Stimulated activated CD8-positive, alpha-beta memory T cell treated with anti-CD3 and anti-CD28 coated beads, Interleukin-12 subunit alpha, Interleukin-12 subunit beta, amount 100 ng/mL, for 1 hour (primary cell): ENCODE measurements at places on chromosomes 4 and X.

DNA sequence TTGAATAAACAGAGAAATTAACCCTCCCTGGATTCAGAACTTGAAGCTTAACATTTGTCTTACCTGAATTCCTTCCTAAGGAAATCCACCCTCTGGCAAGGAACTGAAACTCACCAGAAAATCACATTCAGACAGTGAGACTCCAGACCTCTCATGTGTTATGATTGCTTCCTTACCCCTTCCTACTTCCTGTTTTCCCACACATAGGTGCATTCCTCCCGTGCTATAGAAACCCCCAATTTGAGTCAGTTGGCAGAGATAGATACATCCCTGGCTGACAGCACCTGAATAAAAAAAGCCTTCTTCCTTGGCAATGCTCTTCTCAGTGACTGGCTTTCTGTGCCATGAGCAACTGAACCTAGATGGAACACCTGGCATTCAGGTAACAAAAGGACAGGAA is 157.0 kb upstream of the SMIM31 start:
- no peak for DNase-seq

DNA sequence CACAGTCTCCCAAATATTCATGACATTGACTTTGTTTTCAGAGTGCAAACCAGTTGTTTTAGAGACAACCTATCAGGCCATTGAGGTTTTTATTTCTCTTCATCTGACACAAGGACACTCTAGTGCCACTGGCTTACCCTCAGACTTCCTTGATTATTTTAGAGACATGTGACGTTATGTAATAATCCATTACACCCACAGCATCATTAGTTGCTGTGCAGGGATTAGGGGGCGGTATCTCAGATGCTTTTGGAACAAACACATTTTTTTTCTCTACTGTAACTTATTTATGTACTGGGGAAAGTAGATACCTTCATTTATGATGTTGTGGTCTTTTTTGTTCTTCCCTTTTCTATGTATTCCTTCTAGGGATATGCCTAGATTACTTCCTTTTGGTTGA is 2293.1 kb downstream of the PCDH7 start:
- DNase-seq = no peak

DNA sequence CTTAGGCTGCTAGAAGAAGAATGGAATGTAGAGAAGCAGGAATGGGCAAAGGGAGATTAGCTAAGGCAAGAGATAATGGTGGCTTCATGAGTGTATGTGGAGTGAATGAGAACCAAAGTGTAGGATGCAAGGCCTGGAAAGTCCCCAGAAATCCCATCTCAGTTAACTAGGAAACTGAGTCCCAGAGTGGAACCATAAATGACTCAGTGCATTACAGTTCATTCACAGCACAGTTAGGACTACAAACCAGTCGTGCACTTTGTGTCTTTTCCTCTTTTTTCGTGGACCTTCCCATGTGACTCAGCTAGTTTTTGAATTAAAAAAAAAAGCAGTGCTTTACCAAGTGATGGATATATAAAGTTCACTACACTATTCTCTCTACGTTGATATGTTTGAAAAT is 27.7 kb upstream of the REST start:
- no peak for DNase-seq

GRCh38 chrX:21764008-21764407 is 6.1 kb upstream of the SMPX start:
- DNase-seq = no peak

DNA sequence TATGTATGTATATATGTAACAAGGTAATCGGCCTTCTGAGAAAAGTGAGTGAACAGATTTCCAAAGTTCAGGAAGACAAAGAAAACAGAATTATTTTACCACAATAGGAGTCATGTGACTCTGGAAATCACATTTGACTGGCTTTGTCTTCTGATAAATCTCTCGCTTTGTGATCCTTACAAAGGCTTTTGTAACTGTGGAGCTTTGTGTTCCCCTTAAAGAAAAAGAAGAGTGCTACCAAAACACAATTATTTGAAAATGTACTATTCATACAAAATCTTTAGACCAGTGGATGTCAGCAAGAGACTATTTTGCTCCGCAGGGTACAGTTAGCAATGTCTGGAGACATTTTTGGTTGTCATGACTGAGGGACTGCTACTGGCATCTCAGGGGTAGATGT is 238.8 kb downstream of the LDB2 start:
- no peak for DNase-seq

GRCh38 chrX:123190096-123190495 is 6.0 kb downstream of the GRIA3 start:
- DNase-seq = no peak

DNA sequence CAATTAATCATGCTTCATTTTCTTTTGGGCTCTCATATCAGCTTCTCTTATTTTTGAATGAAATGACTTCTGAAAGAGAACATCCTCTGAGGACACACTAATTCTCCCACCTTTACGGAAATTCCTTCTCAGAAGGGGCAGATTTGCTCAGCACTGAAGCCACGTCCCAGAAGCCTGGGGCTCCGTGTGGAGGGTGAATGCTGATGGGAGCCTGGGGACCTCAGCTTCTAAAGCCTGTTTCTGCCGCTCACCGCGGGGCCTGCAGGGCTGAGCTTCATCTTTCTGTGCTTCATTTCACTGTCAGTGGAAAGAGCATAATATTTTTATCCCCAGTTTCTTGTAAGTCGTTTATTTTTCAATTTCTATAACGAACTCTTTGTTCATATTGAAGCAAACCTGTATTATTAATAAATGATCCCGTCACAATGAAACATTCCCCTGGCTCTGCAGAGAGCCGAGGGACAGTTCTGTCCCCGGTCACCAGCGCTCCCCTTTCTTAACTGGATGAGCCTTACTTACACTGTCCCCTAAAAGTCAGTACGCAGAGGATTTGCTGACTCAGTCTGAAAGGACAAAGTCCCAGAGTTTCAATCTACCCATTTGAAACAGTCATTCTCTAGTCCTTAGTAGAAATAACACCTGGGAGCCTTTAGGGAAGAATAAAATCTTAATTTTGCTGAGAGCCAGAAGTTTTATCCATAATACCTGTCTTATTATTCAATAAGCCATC is 364.6 kb upstream of the FAT1 start:
- no peak for DNase-seq

- no peak for DNase-seq
Observed at GRCh38 chr4:136750897-136751296, 781.4 kb downstream of the PCDH18 start.

DNA sequence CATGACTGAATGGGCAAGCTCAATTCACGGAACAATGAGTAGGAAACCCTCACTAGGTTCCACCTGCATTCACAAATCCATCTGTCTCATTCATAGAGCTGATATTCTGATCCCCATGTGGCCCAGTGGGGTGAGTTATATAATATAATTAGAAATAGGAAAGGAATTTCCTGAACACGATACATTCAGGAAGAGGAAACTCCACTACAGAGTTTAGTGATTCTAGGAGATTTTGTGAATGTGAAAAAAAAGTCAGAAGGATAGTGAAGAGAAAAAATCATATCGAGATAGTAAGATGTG is 471.2 kb downstream of the GASK1B start:
- no peak for DNase-seq

- no peak for DNase-seq
Observed at GRCh38 chr4:107989162-107989536, 540 bp upstream of the HADH start.
